ENCODE measurements at places on chromosomes 2 and 18.

- DNase-seq = no peak
Observed at GRCh38 chr2:215409331-215410127, 26.3 kb downstream of the FN1 start.

- DNase-seq = no peak
Observed at GRCh38 chr2:75133621-75134570, 65.4 kb downstream of the TACR1 start.

DNA sequence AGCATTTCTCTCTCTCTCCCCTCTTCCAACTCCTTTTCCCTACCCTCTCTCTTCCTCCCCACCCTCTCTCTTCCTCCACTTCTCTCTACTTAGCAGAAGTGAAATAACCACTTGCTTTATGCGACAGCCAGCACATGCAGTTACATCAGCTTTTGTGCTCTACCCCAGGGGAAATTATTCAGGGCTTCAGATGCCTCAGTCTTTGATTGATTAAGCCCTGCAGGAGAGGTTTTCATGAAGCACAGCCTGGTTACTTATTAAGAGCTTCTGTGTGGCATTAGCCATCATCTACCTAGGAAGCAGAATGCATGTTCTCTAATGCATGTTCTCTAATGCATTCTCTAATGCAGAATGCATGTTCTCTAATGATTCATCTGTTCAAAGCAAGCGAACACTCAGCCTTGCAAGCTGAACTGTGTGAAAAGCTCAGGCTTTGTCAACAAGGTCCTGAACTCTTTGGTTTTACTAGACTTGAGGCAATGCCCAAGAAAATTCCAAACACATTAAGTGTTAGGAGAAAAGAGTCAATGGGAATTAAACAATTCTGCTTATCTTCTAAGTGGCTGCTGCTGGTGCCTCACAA, 56.1 kb downstream of the LHCGR start:
- no peak for DNase-seq

DNA sequence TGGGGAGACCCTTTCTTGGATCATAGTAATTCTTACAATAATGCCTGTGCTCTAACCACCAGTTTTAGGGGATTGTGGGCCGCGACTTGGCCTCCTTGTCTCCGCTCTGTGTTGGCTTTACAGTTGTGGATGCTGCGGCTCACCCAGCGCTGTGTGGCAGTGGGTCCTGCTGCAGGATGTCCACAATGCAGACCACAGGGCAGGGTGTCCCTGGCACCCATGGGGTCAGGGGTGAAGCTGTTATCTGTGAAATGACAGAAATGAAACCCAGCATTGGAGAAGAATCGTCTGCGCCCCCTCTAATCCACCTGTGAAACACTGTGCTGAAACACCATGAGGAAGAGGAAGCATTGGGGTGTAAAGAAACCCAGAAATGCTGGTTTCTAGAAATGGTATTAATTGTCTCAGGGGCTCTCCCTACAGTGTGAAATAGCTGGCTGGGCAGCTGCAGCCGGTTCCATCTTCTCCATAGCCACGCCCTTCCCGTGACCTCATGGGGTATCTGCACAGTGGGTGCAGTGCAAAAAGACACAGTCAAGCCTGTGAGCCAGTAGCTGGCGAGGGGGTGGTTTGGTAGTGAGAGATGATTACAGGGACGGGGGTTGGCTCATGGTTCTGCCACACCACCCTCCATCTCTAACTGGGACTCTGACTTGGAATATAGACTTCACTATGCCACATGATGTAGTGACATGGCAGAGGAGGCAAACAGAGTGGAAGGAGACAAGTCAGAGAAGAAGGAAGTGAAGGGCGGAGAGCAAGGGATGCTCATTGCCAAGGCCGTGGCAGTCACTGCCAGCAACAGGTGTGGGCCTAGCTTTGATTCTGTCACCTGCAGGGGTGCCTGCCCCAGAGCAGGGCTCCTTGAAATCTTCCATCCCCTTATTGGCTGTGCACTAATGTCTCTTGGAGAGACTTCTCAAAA, 16.2 kb downstream of the INPP4A start:
- DNase-seq = no peak

DNA sequence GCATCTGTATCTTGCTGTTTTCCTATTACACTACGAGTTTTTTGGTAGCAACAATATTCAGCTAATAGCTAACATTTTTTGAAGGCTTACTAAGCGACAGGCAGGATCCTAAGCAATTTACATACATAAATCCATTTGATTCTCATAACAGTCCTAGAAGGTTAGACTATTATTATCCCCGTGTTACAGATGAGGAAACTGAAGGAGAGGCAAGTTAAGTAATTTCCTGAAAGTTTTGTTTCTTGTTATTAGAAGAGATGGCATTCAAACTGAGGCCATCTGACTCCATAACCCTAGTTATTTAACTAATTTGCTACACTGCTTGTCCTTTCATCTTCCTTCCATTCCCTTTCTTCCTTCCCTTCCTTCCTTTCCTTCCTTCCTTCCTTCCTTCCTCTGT, 68.2 kb downstream of the PDE1A start:
- DNase-seq = no peak

GRCh38 chr2:231323316-231323715, 72.2 kb upstream of the B3GNT7 start:
- DNase-seq = no peak

GRCh38 chr2:235098736-235099494, 147.1 kb downstream of the SH3BP4 start:
- no peak for DNase-seq

DNA sequence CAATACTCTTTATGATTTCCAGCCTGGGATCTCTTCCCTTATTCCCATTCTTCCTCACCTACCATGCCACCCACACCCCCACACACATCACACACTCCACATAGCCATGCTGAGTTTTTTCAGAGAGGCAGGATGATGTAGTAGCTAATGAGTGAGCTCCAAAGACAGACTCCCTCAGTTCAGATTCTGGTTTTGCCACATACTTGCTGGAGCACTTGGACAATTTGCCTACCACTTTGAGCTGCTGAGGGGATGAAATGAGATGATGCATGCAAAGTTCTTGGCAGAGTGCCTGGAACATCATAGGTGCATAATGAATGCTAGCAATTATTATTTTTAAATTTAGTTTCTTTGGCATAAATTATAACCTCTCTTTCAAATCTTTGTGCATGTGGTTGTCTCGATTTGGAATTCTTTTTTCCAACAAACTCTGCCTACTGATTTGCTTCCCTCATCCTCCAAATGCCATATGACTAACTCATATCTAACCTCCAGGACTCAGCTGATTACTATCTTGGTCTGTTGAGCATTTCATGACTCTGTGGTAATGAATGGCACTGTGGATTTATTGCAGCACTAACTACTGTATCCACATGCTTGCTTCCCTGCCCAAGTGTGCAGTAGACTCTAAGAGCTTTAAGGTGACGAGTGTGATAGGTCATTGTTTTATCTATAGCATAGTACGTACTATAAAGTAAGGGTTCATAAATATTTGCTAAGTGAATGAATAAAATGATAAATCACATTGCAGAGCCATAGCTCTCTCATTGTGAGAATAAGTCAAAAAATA, 99.1 kb downstream of the TACR1 start:
- DNase-seq = no peak

DNA sequence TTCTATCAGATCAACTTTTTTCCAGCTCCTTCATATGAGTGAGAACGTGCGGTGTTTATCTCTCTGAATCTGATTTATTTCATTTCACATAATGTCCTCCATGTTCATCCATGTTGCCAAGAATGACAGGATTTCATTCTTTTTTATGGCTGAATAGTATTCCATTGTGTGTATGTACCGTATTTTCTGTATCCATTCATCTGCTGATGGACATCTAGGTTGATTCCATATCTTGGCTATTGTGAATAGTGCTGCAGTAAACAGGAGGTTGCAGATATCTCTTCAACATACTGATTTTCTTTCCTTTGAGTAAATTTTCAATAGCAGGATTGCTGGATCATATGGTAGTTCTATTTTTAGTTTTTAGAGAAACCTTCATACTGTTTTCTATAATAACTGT, 388.5 kb downstream of the DCDC2C start:
- no peak for DNase-seq

DNA sequence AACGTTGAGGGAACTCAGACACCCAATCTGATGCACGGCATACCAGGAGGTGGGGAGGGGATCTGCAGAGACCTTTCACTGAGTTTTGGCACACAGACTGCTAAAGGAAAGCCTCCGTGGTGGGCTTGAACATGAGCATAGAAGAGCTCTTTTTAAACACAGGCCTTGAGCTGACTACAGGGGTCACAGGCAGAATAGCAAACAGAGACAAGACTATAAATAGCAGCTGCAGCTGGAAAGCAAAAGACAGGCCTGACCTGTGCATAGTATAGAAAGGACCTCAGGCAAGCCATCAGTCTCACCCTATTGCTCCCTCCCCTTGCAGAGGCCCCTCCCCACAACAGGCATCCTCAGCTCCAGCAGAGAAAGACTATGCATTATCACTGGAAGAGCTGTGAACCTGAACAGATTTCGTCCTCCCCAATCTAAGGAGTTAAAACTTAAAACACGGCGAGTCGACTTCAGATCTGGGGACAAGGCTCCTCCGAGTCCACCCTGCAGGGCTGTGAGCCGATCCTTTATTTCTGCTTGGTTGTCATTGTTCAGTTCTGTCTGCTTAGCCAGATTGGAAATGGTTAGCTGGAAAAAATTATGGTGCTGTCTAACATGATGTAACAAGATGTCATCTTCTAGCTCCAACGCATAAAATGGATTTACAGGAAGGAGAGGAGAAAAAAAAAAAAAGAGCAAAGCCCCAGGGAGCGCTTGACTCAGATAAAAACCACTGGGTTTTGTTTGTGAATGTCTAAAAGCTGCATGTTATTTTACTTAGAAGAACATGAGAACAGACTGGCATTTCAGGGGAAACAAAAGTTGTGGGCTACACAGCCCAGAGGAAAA, 25.2 kb upstream of the LCLAT1 start:
- DNase-seq = peak; percentile 59

GRCh38 chr2:17573085-17573803, 32.7 kb downstream of the VSNL1 start:
- DNase-seq = no peak

DNA sequence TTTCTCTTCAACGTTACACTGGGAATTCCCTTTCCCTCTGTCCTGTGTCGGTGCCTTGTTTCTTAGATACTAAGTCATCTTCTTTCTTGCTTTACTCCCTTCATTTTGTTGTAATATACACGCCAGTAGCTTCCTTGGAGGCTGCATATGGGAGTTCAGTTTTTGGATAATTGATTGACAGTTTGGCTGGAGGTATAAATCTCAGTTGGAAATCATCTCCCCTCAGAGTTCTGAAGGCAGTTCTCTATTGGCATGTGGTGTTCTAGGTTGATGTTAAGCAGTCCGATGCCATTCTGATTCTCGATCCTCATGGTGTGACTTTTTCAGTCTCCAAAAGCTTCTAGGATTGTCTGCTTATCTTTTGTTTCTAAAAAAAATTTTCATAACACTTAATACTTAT, 152.5 kb upstream of the GLI2 start:
- no peak for DNase-seq

DNA sequence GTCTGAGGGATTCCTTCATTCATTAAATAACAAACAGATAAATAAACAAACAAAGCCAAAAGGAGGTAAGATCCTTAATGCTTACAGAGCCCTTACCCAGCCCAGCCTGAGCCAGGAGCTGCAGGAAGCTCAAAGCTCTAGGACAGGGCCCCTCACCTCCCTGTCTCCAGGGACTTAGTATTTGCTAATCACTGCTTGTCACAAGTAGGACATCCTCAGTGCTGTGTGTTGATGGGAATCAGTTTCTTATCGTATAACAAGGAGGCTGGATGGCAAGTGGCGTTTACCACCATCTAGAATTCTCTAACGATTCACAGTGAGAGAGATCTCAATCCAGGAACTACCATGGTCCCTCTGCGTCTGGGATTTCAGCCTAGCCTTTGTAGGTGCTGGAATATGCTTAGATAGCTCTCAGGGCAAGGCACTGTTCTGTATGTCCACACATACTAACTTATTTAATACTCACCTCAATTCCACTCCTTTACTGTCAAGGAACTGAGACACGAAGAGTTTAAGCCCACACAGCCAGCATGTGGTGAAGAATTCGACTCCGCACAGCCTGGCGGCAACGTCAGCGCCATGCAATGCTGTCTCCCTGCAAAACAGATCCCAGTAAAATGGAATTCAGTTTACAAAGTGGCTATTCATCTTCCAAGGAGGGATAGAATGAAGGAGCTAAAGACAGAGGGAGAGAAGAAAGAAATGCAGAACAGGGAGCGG, 164.8 kb downstream of the MYCN start:
- no peak for DNase-seq

- DNase-seq = no peak
Observed at GRCh38 chr2:168650781-168651180, 151.7 kb upstream of the NOSTRIN start.
